MG63 (cell line): ENCODE measurements at places on chromosomes 2 and 18. TPM values are rescaled to one million over a fixed set of nuclear protein-coding genes. Genes with fewer than 3 reads are reported as not detected.

DNA sequence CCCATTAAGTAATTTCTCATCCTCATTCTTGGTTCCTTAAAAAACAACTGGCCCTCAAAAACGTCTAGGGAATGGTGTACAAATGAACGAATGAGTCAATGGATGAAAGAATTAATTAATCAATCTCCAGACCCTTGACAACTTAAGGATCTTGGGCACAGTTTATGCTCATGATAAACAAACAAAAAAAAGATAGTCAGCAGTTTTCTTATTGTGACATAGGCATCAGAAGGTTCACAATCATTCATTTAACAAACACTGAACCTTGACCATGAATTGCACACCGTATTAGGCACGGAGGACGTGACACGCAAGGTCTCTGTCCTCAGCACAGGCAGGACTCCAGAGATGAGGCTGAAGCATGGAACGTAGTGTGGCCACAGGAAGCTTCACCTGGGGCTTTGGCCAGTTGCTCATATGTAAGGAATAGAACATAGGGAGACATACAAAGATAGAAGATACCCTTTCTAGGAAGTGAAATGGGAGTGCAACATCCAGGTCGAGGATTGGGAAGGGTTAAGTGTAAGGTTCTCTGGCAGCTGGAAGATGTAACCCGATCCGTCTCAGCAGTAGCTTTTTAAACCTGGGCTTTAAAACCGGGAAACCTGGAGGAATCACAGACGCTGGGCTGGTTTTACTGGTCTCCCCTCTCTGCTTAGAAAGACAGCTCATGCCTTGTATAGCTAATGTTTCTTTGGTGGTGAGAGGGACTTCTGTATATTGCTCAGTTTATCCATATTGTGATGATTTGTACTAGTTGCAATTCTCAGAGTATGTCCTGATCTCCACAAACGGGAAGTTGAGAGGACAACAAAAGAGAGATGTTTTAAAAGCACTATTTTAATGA lies 8.9 kb upstream of the LTBP1 start:
- DNase-seq: no peak

The PLA2R1 gene
- total RNA-seq: 0.36 and 1.6 TPM in 2 replicates

DNA sequence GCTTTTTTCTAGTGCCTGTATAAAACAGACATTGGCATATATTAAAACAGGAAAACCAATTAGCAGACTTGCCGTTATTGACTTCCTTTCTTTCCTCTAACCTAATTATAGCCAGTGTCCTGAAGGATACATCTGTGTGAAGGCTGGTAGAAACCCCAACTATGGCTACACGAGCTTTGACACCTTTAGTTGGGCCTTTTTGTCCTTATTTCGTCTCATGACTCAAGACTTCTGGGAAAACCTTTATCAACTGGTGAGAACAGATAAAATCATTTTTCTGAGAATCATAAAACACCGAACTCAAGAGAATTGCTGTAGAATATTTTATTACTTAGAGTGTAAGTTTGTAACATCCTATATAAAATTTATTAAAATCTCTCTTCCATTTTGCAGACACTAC lies 74.3 kb downstream of the SCN2A start:
- DNase-seq: no peak

The DNAJC10 gene
- total RNA-seq: 84.5 and 86.0 TPM in 2 replicates

The NGEF gene
- total RNA-seq: 26.1 and 52.2 TPM in 2 replicates
